ENCODE measurements at places on chromosomes 6 and 20. TPM values are rescaled to one million over a fixed set of nuclear protein-coding genes. Genes with fewer than 3 reads are reported as not detected.

RWDD2A gene
- 7.6 TPM for total RNA-seq

DNA sequence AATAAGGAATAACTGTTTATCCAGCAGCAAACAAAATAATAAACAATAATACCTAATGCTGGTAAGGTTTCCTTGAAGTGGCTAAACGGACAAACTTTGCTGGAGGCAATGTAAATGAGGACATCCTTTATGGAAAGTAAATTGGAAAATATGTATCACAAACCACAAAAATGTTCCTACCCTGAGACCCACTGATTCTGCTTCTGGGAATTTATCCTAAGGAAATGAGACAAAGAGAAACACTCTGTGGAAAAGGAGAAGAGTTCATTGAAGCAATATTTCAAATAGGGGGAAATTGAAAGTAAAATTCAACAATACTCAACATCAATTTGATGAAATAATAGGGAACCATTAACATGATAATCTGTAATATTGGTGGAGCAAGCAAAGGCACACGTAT lies 37.9 kb downstream of the MAFB start:
- DNase-seq, result no peak
- peaks cover 5% of the 10 kb centered on the region for H3K27me3 ChIP-seq
- no peak overlapping the region for H3K27ac ChIP-seq
- H3K4me3 ChIP-seq, result no peak overlapping the region
- H3K4me1 ChIP-seq, result no peaks in the 10 kb centered on the region

FKBP1C gene
- 0.89 TPM for total RNA-seq

- H3K36me3 ChIP-seq, result no peaks in the 10 kb centered on the region
- peak; percentile 29 for DNase-seq
- H3K27ac ChIP-seq, result no peak overlapping the region
These were observed 93.8 kb upstream of the LY86 start for GRCh38 chr6:6494677-6495076.

TAGAP gene
- not detected for total RNA-seq

DNA sequence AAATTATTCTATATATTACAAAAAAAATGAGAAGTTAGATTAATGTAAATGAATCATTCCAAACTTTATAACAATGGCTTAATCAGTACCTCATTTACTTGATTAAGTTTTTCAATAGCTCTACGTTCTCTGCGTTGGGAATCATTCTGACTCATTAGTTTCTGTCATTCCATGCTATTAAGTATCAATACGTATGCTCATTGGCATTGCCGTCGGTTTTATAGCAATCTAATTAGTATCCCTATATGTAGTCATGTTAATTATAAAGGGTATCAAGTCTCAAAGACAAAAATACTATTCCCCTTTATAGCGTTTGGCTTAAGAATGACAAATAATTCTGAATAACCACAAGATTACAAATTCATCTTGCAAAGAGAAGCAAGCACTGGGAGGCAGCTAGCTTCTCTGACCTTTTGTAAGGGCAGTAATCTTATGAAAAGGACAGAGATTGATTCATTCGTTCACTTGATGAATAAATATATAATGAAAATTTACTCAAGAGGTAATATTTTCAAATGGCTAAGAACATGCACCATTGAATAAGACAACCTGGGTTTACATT lies 41.8 kb downstream of the OLIG3 start:
- no peak overlapping the region for H3K4me3 ChIP-seq
- H3K27me3 ChIP-seq, result peaks cover 3% of the 10 kb centered on the region
- no peak for DNase-seq
- no peaks in the 10 kb centered on the region for H3K36me3 ChIP-seq

DNA sequence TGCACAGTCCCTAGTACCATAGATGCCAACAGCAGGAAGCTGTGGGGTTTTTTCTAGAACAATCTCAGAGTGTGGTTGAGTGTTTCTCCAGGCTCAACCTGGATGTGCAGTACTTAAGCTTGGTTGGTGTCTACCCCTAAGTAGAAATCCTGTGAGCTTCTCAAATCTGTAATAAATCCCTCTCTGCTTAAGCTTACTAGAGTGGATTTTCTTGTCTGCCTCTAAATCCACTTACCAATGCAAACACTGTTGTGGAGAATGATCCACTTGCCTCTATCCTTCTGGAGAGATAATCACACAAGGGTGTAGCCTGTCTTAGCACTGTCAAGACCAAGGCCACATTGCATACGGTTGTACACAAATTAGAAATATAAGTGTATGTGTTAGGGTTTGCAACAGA lies 43.3 kb upstream of the CLIC5 start:
- no peak for DNase-seq
- no peak overlapping the region for H3K4me3 ChIP-seq
- no peaks in the 10 kb centered on the region for H3K27me3 ChIP-seq
- peaks cover 38% of the 10 kb centered on the region for H3K4me1 ChIP-seq
- H3K27ac ChIP-seq, result no peak overlapping the region

- no peaks in the 10 kb centered on the region for H3K27me3 ChIP-seq
- no peak overlapping the region for H3K4me3 ChIP-seq
- no peak overlapping the region for H3K27ac ChIP-seq
These were observed 41.5 kb upstream of the ADGRB3 start for GRCh38 chr6:68593558-68593957.

DNA sequence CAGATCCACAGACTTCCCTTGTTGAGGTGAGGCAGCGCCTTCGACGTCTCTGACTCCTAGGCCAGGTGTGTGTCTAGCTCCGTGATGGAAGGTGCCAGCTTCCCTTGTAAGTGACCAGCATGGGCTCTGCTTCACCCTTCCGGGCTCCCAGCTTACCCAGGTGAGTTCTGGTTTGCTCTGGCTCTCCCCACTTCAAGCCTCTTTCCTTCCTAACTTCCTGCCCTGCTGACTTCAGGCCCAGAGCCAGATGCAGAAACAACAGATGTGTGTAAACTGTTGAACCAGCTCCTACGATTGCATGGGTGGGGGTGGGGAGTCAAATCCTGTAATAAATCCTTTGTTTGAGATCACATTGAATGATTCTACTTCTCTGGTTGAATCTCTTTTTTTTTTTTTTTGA lies 51.6 kb upstream of the BMP6 start:
- no peak for DNase-seq
- no peak overlapping the region for H3K4me3 ChIP-seq
- peaks cover 18% of the 10 kb centered on the region for H3K27me3 ChIP-seq
- no peaks in the 10 kb centered on the region for H3K36me3 ChIP-seq
- no peak overlapping the region for H3K27ac ChIP-seq
